Activated CD4-positive, alpha-beta T cell treated with anti-CD3 and anti-CD28 coated beads, Interleukin-2, Interleukin-4, amounts not matched to agents 100 ng/mL and 50 ng/mL, durations not matched to agents 16 hours and 8 hours (primary cell): ENCODE measurements at places on chromosomes 4 and X.

DNA sequence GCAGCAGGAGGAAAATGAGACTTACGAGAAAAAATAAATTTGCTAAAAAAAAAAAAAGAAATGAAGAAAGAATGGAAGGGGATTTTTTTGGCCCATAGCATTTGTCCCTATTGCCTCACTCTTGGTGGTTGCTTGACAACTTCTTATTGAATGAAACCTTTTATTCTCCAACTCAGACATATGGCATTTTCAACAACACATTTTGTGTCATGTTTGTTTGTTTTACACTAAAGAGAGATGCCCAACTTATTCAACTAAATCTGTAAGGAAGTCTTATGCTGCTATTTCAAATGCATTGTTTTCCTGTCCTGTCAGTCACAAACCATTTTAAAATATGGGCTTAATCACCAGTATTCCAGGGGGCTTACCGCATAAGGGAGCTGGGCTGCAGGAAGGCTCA is 409.1 kb upstream of the TENM3 start:
- no peak for DNase-seq

DNA sequence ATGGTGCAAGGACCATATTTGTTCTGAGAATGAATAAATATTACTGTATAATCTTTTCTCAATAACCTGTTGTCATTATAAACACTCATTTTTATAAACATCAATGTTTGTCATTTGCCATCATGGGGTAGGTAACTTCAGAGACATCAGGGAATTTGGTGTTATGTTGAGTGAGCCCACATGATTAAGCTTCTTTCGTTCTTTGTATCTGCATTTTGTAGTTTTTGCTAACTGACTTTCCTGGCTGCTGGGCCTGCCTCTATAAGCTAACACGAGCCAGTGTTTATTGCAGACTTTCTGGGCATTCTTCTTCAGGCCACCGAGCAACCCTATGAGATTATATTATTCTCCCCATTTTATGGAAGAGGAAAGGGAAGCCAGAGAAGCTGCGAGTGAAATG is 48.8 kb upstream of the MTMR1 start:
- DNase-seq, result no peak

- no peak for DNase-seq
Measured at GRCh38 chr4:120266602-120267001, 200.0 kb upstream of the MAD2L1 start.

DNA sequence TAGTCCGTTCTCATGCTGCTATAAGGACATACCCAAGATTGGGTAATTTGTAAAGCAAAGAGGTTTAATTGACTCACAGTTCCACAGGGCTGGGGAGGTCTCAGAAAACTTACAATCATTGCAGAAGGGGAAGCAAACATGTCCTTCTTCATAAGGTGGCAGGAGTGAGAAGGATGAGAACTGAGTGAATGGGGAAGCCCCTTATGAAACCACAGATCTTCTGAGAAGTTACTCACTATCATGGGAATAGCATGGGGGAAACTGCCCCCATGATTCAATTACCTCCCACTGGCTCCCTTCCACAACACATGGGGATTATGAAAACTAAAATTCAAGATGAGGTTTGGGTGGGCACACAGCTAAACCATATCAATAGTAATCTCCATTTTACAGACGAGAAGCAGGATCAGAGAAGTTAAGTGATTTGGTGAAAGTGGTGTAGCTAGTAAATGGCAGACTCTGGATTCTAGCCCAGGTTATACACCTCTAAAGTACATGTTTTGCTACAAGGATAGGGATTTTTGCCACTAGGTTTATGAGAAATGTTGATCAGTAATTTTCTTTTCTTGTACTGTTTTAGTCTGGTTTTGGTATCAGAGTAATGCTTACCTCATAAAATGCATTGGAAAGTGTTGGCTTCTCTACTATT is 47.3 kb upstream of the C1GALT1C1 start:
- peak; percentile 9 for DNase-seq

GRCh38 chr4:80454040-80454439 is 118.5 kb downstream of the CFAP299 start:
- no peak for DNase-seq

- DNase-seq, result no peak
Measured at GRCh38 chr4:153706519-153706918, 22.4 kb downstream of the TLR2 start.

DNA sequence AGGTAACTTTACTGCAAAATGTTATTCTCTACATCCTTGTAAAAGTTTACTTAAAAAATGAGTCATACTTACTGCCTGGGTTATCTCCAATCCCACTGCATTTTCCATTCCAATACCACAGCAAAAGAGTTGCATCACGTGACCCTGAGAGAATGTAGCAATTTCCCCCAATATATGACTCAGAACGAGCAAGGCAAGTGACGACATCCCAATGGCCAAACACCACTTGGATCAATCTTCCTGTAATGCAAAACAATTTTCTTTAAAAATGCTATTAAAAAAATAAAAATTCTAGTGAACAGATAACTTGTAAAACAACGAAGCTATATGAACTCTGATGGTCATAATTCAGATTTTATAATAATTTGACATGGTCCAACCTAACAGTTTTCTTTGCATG is 224.3 kb downstream of the DCLK2 start:
- DNase-seq, result peak; percentile 55

GRCh38 chr4:54276641-54277430 is 47.7 kb downstream of the PDGFRA start:
- DNase-seq, result peak; percentile 37

DNA sequence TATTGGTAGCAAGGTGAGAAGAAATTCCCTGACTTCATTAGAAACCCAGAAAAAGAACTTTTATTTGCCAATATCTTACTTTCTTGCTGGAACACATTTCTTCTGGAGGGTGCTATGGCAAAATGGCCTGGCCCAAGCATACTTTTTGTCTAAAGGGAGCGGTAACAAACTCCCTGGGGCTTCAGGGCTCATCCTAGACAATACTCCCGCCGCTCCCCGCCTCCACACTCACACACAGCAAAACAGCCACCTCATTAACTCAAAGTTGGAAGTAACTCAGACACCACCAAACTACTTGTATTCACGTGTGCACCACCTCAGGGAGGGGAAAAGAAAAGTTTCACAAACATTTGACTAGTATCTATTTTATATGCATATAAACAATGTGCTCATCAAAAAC is 75.7 kb downstream of the IGSF1 start:
- no peak for DNase-seq

DNA sequence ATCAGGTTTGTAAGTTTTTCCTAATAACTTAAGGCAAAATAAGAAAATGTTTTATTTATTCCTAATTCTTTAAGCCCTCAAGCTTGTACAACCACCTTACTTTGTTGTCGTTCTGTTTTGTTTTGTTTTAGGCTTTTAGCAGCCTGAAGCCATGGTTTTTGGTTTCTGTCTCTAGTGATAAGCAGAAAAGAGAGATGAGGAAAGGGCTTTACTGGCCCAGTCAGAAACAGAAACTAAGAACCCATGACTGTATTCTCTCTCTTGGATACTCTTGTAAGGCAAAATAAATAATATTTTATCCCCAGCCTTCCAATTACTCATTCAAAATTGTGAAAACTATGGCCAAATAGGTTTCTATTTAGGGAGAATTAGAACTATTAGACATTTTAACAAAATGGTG is 29.4 kb downstream of the TBC1D19 start:
- DNase-seq, result no peak

- peak; percentile 22 for DNase-seq
Measured at GRCh38 chr4:77843628-77844027, 19.0 kb upstream of the MRPL1 start.

GRCh38 chr4:31803526-31804195 is 1083.5 kb downstream of the PCDH7 start:
- no peak for DNase-seq
